Pancreas (tissue), 10 donors: ENCODE measurements at places on chromosomes 3 and 15. TPM values are rescaled to one million over a fixed set of nuclear protein-coding genes. Genes with fewer than 3 reads are reported as not detected.

- no peaks in the 10 kb centered on the region for H3K4me1 ChIP-seq
- H3K27ac ChIP-seq, result no peak overlapping the region
- H3K36me3 ChIP-seq, result no peaks in the 10 kb centered on the region
- H3K27me3 ChIP-seq, result no peaks in the 10 kb centered on the region
- H3K4me3 ChIP-seq, result no peak overlapping the region
Measured at GRCh38 chr15:57334257-57334656, 42.0 kb upstream of the CGNL1 start.

- DNase-seq, result no peak
- no peak overlapping the region for H3K4me3 ChIP-seq
- H3K36me3 ChIP-seq, result no peaks in the 10 kb centered on the region
- no peaks in the 10 kb centered on the region for H3K27me3 ChIP-seq
Measured at GRCh38 chr3:55910543-55910942, 423.4 kb upstream of the WNT5A start.

GOLGA6A gene
- total RNA-seq, result not detected

- no peak overlapping the region for H3K4me3 ChIP-seq
- no peaks in the 10 kb centered on the region for H3K4me1 ChIP-seq
- no peaks in the 10 kb centered on the region for H3K27me3 ChIP-seq
- H3K27ac ChIP-seq, result no peak overlapping the region
Measured at GRCh38 chr15:64532521-64533315, 72.3 kb downstream of the ZNF609 start.

TTLL13 gene
- 0.19 TPM for total RNA-seq

DNA sequence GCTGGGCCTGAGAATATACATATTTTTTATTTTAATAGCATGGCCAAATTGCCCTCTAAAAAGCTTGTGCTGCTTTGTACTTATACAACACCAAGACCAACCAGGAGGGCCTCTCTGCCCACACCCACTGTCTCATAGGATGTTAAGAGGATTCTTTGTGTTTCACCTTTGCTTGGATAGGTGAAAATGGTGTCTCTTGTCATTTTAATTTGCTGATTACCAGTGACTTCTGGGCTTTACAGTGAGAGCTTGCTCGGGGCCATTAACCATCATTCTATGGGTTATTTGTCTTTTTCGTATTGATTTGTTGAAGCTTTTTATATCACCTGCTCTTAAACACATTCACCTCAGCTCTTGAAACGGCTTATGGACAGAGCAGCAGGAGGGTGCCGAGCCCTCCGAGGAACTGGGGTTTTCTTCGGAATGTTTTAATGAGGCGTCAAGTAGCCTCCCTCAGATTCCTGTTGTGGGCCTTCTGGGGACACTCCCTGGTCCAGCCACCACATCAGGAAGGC lies 10.5 kb downstream of the PTH1R start:
- no peaks in the 10 kb centered on the region for H3K36me3 ChIP-seq
- no peak overlapping the region for H3K4me3 ChIP-seq
- no peaks in the 10 kb centered on the region for H3K27me3 ChIP-seq
- H3K4me1 ChIP-seq, result no peaks in the 10 kb centered on the region
- H3K27ac ChIP-seq, result no peak overlapping the region

HES1 gene
- total RNA-seq, result 34.1 TPM

DNA sequence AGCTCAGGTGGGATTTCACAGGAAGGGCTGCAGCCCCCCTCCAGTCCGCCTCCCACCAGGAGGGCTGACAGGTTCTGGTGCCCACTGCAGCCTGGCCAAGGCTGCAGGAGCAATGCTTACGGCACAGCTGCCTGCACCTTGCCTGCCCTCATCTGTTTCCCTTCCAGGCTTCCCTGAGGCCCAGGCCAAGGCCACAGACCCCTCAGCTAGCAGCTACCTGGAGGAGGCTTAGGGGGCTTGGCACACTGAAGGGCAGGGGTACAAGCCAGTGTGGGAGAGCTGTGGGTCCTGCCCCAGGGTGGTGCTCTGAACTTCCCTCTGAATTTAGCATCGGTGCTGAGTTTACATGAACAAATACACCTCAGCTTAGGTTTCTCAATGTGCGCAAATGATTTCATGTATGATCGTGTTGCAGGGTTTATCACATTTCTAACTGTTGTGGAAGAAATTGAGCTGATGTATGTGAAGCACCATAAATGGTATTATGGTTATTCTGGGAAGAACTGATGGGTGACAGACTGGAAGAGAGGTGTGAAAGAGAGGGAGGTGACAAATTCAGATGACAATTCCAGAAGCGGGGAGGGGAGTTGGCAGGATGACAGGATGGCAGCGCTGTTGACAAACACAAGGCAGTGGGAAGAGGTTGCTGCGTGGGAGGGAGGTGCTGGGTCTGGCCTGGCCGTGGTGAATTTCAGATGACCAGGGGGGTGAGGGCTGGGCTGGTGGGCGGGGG lies 6.1 kb downstream of the RHCG start:
- no peaks in the 10 kb centered on the region for H3K36me3 ChIP-seq
- H3K4me3 ChIP-seq, result no peak overlapping the region

DNA sequence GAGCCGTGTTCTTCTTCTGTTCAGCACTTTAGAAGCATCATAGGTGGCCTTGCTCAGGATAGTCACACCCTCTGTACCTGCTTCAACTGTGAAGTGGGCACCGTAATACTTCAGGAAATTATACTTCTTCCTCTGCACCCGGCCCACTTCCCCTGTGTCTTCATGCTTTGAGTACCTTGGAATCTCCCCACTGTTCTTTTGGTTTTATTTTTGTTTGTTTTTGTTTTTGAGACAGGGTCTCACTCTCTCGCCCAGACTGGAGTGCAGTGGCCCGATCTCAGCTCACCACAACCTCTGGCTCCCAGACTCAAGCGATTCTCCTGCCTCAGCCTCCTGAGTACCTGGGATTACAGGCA lies 1.7 kb downstream of the P2RY14 start:
- H3K36me3 ChIP-seq, result no peaks in the 10 kb centered on the region
- H3K27ac ChIP-seq, result no peak overlapping the region
- DNase-seq, result no peak
- no peaks in the 10 kb centered on the region for H3K27me3 ChIP-seq
- no peak overlapping the region for H3K4me3 ChIP-seq

DNA sequence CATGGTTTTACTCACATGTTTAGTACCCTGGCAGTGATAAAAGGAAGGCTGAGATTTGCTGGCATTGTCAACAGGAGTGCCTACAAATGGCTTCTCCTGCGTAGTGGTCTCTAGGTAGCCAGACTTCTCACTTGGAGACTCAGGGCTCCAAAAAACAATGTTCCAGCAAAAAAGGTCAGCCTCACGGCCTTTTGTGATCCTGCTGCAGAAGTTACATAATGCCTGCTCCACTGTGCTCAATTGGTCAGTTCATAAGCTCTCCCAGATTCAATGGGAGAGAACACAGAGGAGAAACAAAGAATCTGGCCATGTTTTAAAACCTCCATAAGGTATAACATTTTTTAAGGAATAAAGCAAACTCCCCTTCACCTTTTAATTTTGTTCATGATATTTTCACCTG lies 76.1 kb upstream of the CMSS1 start:
- H3K27me3 ChIP-seq, result no peaks in the 10 kb centered on the region
- no peaks in the 10 kb centered on the region for H3K4me1 ChIP-seq
- DNase-seq, result no peak
- H3K4me3 ChIP-seq, result no peak overlapping the region
- H3K36me3 ChIP-seq, result no peaks in the 10 kb centered on the region
- H3K27ac ChIP-seq, result no peak overlapping the region

LMOD3 gene
- not detected for total RNA-seq

TFDP2 gene
- 18.0 TPM for total RNA-seq

DNA sequence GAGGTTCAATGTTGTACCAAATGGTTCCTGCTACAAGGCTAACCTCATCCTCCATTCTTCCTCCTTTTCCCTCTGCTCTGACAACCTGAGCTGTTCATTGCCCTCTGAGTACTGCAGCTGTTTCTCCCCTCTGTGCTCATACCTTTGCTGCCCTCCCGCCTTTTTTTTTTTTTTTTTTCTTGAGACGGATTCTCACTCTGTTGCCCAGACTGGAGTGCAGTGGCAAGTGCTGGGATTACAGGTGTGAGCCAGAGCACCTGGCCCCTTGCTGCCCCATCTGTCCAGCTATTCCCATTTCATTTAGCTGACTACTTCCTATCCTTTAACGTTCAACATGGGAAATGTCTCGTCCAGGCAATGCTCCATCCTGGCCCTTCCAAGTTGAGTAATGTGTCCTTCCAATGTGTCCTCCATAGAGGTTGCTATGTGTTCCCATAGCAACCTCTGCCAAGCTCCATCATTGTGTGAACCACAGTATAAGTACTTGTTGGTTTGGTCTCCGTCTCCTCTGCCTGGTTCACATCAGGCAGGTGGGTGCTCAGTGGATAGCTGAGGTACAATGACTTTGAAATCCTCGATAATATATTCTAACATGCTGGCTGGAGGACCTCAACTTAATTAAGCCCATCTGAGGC lies 179.9 kb upstream of the ANKRD28 start:
- no peak for DNase-seq
- H3K36me3 ChIP-seq, result no peaks in the 10 kb centered on the region
- H3K4me3 ChIP-seq, result no peak overlapping the region
- H3K27me3 ChIP-seq, result no peaks in the 10 kb centered on the region

GUCA1C gene
- total RNA-seq, result 19.8 TPM

ZNF860 gene
- 0.25 TPM for total RNA-seq

DNA sequence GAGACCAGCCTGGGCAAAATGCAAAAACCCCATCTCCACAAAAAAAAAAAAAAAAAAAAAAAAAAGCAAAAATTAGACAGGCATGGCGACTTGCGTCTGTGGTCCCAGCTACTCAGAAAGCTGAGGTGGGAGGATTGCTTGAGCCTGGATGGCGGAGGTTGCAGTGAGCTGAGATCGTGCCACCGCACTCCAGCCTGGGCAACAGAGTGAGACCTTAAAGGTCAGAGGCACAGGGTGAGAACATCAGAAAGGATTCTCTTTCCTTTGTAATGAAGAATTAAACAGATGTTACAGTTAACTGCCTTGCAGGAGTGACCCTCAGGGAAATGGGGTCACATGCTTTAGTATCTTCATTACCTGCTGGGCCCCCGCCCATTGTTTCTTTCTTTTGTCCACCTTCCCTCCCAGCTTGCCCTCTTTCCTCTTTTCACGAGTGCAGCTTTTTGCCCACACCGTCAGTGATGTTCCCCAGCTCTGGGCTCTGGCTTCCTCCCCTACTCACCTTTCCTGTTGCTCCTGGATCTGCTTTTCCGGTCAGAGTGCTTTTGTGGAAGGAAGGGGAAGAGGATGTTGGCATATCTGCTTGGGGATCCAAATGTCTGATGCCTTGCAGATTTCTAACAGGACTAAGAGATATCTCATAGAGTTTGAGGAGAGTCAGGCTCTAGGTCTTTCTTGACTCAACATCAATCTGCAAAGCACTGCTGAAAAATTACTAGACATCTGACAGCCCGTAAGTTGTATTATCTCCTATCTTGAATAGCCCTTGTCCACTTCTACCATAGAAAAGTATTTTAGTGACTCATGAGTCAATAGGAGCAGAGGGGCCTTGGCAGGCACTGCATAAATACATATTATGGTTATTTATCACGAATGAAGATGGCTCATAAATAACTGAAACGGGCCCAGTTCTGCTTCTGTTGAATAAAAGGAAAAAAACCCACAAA lies 35.6 kb upstream of the NDUFB4 start:
- no peaks in the 10 kb centered on the region for H3K27me3 ChIP-seq
- no peaks in the 10 kb centered on the region for H3K36me3 ChIP-seq
- H3K4me3 ChIP-seq, result no peak overlapping the region
- H3K4me1 ChIP-seq, result peaks cover 13% of the 10 kb centered on the region
- no peak overlapping the region for H3K27ac ChIP-seq

- no peak overlapping the region for H3K4me3 ChIP-seq
- H3K36me3 ChIP-seq, result no peaks in the 10 kb centered on the region
- no peaks in the 10 kb centered on the region for H3K27me3 ChIP-seq
- DNase-seq, result no peak
- H3K4me1 ChIP-seq, result no peaks in the 10 kb centered on the region
Measured at GRCh38 chr3:126305427-126305826, 51.8 kb downstream of the KLF15 start.

DNA sequence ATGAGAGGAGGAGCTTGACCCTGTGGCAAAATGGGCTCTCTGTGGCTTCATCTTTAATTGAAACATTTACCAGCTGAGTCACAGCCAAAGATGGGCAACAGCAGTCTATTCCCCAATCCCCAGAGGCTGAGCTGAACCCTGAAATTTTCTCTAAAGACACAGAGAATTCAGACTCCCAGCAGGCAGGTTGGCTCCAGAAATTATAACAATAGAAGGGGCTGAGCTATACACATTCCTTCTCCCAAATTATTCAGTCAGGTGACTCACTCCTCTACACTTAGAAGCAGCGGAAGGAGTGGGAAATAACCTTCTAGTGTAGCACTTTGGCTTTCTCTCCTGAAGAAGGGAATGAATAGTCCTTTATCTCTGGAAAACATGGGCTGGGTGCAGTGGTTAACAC lies 264.3 kb upstream of the ARHGEF26 start:
- H3K27ac ChIP-seq, result no peak overlapping the region
- H3K36me3 ChIP-seq, result no peaks in the 10 kb centered on the region
- no peaks in the 10 kb centered on the region for H3K4me1 ChIP-seq

CLDN16 gene
- total RNA-seq, result 0.58 TPM

- H3K4me1 ChIP-seq, result no peaks in the 10 kb centered on the region
- DNase-seq, result no peak
- H3K27ac ChIP-seq, result no peak overlapping the region
- no peak overlapping the region for H3K4me3 ChIP-seq
- no peaks in the 10 kb centered on the region for H3K36me3 ChIP-seq
- H3K27me3 ChIP-seq, result no peaks in the 10 kb centered on the region
Measured at GRCh38 chr3:175608356-175608755, 749.2 kb downstream of the NAALADL2 start.

GRCh38 chr3:47761046-47761445 lies 20.6 kb downstream of the SMARCC1 start:
- no peak overlapping the region for H3K27ac ChIP-seq
- no peak overlapping the region for H3K4me3 ChIP-seq
- no peaks in the 10 kb centered on the region for H3K4me1 ChIP-seq
- no peaks in the 10 kb centered on the region for H3K36me3 ChIP-seq
- no peaks in the 10 kb centered on the region for H3K27me3 ChIP-seq

LXN gene
- 4.9 TPM for total RNA-seq

SPINK8 gene
- not detected for total RNA-seq

DNA sequence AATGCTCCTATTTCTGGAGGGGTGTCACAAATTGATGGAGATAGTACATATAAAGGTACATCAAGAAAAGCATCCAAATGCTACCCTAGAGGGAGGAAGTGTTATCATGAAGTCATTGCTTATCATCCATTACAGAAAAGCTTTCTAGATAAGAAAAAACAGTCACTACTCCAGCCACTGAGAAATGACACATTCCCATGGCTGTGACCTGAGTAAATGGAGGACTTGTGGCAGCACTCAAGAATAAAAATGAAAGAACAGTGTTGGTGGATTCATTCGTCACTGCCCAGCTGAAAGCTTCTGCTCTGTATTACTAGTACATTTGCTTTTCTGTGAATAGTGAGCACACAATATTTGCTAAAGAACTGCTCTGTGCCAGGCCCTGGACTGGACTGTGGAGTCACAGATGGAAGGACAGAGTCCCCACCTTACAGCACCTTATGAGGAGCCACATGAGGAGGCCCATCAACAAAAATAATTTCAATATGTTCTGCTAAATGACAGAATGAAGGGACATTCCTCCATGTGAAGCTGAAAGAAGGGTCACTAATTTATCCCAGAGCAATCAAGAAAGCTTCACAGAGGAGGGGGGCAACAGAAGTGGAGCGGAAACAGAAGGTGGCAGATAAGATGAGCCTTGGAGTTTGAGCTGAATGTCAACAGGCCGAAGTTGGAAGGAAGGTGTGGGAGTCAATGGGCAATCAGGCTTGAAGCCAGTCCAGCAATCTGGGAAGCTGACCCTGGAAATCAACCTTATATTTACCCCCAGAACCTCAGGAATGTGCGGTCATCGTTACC lies 343.5 kb upstream of the TRIM42 start:
- no peaks in the 10 kb centered on the region for H3K36me3 ChIP-seq
- no peak overlapping the region for H3K4me3 ChIP-seq
- H3K27me3 ChIP-seq, result no peaks in the 10 kb centered on the region
- H3K4me1 ChIP-seq, result no peaks in the 10 kb centered on the region
